ENCODE measurements at places on chromosomes 5 and 9.

DNA sequence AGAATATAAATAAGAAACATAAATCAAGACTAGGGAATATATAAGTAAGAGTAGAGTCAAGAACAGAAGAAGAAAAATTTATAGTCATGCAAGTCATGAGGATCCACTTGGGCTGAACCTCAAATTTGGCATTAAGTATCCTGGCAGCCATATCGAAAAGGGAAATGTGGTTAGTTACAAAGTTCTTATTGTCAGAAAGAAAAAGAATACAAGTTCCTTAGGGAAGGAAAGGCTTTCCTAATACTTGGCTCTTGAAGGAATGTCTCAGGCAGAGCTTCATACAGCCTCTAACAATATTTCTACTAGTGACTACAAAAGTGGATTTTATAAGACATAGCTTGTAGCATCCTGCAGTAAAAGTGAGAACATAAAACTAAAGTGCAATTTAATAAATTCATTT lies 45.4 kb downstream of the TMEM252 start:
- DNase-seq, result no peak

- DNase-seq, result no peak
Observed at GRCh38 chr5:139131465-139131864, 66.7 kb downstream of the SIL1 start.

DNA sequence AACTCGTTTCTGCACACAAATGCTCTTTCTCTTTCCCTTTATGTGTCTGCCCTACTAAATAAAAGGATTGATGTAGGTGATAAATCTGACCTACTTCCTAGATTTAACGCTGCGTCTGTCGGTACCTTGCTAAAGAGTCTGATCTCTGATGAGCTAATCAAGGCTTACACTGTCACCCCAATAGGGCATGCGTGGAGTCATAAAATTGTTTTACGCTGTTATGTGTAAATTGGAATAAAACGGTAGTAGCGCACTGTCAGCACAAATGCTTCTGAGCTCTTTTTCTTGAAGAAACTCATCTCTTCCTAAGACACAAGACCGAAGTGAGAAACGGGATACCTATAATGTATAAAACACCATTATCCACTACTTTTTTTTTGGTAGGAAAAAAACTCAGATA lies 2106.3 kb upstream of the WWC1 start:
- no peak for DNase-seq

DNA sequence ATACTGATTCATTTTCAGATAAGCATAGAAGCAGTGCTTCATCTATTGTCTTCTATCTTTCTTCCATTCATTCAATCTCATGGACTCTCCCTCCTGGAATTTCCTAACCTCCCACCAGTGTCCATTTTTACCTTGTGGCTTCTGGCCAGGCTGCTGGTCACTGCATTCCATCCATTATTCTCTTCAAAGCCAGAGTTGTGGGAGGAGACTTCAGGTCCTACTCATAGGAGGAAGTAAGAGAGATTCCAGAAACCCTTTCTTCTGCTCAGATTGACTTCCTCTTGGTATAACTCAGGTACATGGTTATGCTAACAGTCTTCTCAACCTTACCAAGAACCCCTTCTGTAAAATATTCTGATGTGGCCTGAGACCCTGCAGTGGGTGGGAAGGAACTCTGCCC lies 153.3 kb upstream of the SLC12A2 start:
- DNase-seq, result no peak

DNA sequence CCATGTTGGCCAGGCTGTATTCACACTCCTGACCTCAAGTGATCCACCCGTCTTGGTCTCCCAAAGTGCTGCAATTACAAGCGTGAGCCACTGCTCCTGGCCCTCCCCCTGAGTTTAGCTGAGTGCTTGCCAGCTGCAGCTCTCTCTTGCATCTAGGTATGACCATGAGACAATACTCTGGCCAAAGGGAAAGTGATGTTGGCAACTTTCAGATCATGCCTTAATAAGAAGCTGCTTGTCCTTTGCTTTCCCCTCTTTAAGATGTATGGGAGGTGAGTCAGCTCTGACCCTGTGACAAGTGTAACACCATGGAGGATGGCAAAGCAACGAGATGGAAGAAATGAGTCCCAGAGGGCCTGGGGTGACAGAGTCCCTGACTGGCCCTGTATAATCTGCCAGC lies 18.7 kb upstream of the DCAF12 start:
- no peak for DNase-seq

DNA sequence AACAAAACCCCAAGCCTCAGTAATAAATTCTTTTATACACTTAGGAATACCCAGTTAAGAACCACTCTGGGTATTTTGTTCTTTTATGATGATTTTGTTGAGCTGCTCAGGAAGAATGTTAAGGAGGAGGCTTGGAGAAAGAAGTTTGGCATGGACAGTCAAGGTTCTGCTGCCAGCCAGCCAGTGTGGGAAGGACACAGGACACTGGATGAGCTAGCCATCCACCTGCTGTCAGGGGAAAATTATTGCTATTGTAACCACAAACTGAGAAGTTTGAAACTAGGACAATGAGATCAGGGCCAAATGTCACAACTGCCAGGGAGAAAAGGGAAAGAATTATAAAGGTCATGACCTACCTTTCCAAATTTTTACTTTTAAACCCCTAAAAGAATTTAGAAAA lies 25.9 kb upstream of the ADAMTSL1 start:
- DNase-seq, result no peak
